ENCODE measurements at places on chromosomes 11 and 22. TPM values are rescaled to one million over a fixed set of nuclear protein-coding genes. Genes with fewer than 3 reads are reported as not detected.

HPX gene
- 0.36 TPM for total RNA-seq

KDM4D gene
- total RNA-seq = 0.82 TPM

HINFP gene
- 16.0 TPM for total RNA-seq

DNA sequence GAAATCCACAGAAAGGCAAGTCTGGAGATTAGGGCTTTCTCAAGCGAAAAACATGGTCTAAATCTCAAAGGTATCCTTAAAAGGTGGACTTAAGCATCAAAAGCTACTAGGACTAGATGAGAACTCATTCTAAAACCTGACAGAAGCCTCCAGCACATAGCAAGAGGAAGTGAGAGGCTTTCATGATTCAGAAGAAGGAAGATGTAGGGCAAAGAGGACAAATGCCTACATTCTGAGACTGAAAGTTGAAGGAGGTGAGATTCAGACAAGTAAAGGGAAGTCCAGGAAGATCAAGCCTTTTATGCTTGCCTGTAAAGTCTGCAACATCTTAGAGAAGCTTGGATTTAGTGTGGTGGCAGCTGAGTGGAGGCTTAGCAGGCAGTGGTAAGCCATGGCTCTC lies 98.9 kb downstream of the PGR start:
- DNase-seq = no peak

DNA sequence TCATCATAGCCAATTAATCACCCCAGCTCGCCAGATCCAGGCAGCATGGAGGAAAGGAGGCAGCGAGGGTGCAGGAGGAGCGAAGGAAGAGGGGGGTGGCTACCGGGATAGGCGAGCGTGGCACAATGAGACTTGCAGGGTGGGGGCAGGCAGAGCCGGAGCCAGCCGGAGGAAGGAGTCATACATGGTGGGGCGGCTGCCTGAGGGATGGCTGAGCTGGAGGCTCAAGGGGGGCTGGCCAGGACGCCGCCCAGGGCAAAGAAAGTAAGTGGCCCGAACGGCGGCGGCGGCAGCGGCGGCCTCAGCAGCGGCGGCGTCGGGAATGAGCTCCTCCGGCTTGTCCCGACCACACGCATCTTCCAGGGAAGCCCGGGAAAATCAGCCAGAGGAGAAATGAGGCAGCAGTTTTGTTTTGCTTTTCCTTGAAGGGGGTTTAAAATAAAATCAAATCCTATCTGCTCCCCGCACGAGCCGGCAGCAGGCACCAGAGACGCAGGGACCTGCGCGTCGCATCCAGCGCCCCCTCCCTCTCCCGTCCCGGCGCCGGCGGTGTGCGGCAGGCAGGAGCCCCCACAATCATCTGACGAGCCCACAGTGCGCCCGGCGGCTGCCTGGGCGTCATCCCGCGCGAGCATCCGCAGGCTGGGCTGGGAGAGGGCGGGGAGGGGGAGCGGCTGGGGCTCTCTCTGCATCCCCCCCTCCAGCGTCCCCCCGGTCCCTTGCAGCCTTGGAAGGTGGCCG lies 263.6 kb downstream of the CTTN start:
- DNase-seq = no peak

- no peak for DNase-seq
Measured at GRCh38 chr22:28788601-28789000, 11.8 kb downstream of the XBP1 start.

DNA sequence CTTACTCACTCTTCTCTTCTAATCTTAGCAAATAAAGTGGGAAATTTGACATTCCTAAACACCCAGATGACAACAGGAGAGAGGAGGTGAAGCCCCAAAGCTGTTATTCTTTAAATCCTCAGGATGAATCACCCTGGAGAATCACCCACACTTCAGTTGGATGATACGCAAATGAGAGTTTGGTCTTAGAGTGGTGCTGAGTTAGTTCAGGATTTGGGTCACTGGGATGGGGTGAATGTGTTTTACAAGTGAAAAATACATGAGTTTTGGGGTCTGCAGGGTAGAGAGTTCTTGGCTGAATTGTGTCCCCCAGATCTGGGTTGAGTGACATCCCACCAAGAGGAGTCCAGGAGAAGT lies 117.2 kb downstream of the GGTLC2 start:
- no peak for DNase-seq

DNA sequence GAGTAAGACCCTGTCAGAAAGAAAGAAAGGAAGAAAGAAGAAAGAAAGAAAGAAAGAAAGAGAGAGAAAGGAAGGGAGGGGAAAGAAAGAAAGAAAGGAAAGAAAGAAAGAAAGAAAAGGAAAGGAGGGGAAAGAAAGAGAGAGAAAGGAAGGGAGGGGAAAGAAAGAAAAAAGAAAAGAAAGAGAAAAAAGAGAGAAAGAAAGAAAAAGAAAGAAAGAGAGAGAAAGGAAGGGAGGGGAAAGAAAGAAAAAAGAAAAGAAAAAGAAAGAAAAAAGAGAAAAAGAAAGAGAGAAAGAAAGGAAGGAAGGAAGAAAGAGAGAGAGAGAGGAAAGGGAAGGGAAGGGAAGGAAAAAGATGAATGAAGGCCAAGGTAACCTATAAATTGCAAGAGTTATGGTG lies 47.2 kb upstream of the SLC22A12 start:
- DNase-seq = no peak

- DNase-seq = no peak
Measured at GRCh38 chr11:3732671-3733436, 61.7 kb upstream of the CHRNA10 start.

SF3B2 gene
- 82.0 TPM for total RNA-seq

DNA sequence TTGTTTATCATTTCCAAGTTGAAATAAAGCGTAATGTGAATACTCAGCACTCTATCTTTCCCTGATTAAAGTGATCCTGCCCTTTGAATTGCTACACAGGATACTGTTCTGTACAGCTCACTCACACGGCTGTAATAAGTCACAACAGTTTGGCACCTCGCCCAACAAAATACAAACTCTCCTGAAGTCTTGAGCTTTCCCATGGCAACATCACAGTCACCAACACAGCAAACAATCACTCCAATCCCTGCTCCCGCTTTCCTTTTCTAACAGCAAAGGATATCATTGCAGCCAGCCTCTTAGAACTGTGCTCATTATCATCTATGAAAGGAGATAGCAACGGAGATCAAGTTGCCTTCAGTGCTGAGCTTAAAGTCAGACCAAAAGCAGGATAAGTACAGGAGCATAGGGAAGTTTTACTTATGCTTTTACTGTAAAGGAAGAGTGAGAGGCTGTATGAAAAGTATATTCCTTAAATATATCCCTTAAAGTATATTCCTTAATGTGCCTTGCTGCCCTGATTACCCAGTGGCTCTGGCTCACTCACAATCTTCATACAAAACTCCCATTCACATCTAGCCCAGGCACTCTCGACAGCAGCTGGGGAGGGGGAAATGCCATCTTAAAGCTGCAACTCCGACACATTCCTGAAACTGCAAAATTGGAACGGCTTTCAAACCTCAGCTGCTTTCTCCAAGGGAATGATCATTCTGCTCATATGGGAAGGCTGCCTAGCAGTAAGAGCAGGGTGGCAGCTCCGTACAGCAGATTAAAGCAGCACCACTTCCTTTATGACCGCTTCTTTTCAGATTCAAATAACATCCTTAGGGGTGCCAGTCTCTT lies 35.8 kb downstream of the MAML2 start:
- DNase-seq = peak; percentile 60

CRYBB3 gene
- not detected for total RNA-seq

TCN2 gene
- total RNA-seq = 11.7 TPM

GRCh38 chr22:44962741-44963454 lies 46.9 kb downstream of the PHF21B start:
- DNase-seq = no peak

DNA sequence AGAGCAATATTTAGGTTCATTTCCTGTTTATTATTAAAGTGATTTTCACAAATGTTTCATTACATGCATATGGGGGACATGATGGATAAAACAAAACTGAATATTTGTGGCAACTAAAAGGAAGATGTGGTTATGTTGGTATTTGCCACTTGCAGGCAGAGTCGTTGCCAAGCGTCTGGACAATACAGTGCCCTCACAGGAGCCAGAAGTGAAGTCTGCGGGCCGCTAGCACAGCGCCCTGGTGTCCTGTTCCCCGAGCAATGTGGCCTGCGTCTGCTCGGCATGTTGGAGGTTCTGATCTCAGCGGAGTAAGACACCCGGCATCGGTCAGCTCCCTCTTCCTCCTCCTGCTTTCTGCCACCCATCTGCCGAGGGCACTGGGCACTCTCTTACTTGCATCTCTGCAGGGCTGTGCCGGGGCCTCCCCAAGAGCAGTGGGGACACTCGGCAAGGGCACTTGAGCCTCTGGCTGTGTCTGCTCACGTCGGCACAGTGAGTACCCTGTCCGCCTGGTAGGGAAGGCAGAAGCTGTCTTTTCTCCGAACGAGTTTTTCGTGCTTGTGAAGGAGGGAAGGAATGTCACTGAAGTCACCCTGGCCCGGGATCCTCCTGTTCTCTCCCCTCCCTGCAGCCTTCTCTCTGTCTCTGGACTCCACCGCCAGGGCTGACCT lies 10.5 kb upstream of the TTLL12 start:
- no peak for DNase-seq

GP1BB gene
- not detected for total RNA-seq

VSIG10L2 gene
- total RNA-seq = not detected

- DNase-seq = no peak
Measured at GRCh38 chr11:27997344-27997743, 110.6 kb downstream of the KIF18A start.

GSTT2 gene
- not detected for total RNA-seq

DNA sequence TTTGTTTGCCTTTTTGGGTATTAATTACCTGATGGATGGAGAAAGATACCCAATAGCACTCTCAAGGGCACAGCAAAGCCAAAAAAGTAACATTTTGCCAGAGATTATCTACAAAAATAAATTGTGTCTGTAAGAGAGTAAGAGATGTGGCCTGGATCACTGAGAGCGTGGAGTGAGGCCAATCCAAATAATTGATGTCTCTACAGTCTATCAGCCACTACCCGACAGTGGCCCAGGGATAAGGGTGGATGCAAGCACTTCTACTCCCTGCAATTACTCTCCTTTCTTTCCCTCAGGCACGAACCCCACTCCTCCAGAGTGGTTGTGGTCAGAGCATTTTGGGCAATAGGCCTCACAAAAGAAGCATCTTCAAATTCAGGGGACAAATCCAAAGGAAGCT lies 92.3 kb upstream of the ZC3H12C start:
- DNase-seq = no peak

- DNase-seq = no peak
Measured at GRCh38 chr22:19289475-19290161, 1.9 kb downstream of the CLTCL1 start.

GRCh38 chr11:44680982-44681597 lies 45.7 kb upstream of the TSPAN18 start:
- no peak for DNase-seq

- no peak for DNase-seq
Measured at GRCh38 chr22:27267145-27267544, 534.4 kb downstream of the MN1 start.

TMEM45B gene
- total RNA-seq = not detected

DNA sequence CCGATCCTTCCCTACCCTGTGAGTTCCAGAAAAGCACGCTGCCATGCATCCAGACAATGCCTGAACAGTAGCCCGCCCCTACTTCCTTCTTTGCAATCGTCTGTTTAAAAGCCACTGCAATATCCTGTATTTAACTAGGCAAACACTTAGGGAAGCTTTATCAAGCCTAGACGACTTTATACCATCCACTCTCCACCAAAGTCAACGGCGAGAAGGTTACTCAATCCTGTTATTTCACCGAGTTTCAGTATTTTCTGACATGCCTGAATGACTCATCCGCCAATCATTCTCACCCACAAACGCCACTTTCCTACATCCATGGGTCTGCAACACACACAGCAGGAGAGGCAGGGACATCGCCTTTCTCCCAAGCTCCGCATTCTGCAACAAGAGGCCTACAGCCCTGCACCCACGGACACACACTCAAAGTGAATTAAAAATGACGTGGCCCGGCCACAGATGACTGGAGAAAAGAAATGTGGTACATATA lies 9.3 kb downstream of the CELSR1 start:
- no peak for DNase-seq

DNA sequence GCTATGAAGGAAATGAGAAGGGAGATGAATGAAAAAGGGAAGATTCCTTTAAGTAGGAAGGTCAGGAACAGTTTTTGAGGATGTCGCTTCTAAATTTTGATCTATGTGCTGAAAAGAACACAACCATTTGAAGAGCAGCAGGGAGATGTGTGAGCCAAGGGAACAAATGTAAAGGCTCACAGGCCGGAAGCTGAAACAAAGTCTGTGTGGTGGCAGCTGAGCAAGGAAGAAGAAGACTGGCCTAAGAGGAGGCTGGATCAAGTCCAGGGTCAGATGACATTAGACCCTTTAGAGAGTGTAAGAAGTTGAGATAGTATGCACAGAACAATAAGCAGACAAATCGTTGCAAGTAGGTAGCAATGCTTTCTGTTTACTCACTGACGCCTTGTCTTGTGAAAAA lies 1631.4 kb upstream of the TENM4 start:
- no peak for DNase-seq

- no peak for DNase-seq
Measured at GRCh38 chr11:30406978-30407762, 84.3 kb downstream of the ARL14EP start.

LSP1 gene
- 22.2 TPM for total RNA-seq

- DNase-seq = no peak
Measured at GRCh38 chr11:127136438-127136837, 135.9 kb upstream of the KIRREL3 start.

DNA sequence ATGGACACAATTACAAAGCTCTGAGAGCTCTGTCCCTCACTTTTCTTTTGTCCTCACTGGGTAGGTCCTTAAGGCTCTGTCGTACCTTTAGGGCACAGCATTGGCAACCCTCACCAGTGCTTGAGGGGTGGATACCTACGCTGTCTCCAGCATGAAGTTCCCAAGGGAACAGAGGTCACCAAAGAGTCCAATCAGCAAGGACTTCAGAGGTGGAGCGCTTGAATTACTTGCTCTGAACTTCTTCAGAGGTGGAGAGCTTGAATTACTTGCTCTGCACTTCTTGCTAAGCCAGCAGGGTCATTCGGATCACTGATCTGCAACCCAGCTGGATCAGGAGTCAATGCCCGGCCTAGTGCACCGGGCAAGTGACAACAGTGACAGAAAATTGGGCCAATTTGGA lies 35.1 kb downstream of the RRP7A start:
- DNase-seq = no peak

DNA sequence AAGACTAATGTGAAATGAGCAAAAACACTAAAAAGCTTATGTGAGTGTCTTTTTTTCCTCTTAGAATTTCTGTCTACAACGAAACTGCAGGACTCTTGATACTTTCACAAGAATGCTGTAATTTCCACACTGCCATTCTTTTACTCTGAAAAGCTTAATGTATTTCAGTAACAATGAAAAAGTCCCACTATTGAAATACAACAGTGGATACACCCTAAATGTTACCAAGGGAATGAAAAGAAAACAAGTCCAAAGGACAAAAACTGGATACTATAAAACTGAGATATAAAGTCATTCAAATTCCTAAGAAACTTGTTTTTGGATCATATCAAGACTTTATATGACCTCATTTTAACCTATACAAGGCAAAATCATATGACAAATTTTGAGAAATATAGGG lies 77.4 kb downstream of the SOX6 start:
- DNase-seq = no peak

- DNase-seq = no peak
Measured at GRCh38 chr22:39952347-39952746, 7.8 kb upstream of the TMA7B start.

- no peak for DNase-seq
Measured at GRCh38 chr11:124865181-124865901, at the start of gene ROBO3. Gene ROBO3, plus strand, starts transcription at chr11:124865432. Its CDS starts 146 bp downstream, at chr11:124865578.

Measured in psoas muscle (tissue), 8 donors.